ENCODE measurements at places on chromosomes 1 and 21.

DNA sequence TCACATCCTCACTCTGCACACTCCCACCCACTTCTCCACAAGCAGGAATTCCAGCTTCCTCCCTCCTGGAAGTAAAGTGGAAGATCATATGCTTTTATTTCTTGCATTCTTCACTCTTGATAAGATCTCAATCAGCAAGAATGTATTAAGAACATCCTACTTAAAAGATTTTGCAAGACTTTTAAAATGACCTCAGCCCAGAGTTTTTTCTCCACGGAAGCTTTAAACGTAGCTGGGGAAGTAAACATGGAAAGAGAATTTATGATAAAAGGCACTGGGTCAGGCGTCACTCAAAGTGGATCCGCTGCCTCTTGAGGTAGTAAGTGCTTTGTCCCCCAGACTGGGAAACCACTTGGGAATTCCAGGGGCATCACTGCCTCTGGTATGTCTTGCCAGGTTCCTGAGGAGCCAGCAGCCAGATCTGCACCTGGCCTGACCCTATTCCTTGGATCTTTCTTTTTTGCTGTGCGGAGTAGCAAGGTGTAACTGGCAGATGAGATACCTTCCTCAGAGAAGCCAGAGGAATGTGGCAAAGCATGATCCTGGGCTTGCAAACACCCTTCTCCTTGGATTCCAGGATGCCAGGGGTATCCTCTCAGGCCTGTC, 33.9 kb downstream of the CDK18 start:
- no peak for DNase-seq

DNA sequence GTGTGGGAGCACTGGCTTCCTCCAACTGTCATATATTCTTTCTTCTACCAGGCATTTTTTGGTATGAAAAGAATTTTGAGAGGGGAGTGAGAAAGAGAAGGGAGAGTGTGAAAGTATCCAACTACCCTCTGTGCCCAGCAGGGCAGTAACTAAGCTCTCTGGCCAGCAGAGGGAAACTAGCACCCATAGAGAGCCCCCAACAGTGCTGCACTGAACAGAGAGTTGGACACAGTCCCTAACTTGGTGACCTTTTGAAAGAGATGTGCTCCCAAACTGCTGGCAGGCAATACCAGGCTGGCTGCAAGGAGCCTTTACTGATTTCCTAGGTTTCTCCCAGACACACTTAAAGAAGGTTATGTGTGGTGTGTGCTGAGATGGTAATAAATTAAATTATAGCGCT, 118.8 kb upstream of the PBX1 start:
- no peak for DNase-seq

DNA sequence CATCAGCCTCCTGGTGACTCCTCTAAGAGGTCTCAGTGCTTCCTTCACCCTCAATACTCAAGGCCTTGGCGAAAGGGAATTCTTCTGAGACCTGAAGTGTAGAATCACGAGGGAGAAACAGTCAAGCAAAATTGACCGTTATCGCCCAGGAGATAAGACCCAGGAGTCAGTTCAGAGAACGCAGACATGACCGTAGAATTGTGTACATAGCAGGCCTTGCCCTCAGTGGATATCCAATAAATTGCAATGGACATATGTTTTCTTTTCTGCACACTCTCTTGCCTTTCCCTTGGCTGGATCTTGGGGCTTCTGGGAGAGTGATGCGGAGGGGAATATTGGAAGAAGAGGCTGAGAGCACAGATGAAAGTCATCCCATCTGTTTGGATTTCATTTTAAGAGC, 15.7 kb upstream of the ETS2 start:
- DNase-seq, result no peak

GRCh38 chr21:45365608-45366241, 39.2 kb upstream of the COL18A1 start:
- no peak for DNase-seq

DNA sequence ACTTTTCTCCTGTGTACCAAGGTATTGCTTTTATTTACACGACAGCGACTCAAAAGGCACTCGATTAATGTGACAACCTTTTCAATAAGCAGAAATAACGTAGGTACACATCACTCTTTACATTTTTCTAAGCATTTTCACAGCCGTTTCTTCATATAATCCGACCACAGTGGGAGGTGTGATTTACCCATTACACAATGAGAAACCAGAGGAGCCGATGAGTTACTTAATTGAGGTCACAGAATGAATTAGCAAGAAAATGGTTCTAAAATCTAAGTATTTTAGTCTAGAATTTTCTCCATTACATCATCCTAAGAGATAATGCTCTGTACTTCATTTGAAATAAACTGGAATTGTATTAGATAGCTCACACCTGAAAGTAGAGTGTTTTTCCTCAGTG, 71.5 kb downstream of the UMODL1 start:
- DNase-seq, result no peak

DNA sequence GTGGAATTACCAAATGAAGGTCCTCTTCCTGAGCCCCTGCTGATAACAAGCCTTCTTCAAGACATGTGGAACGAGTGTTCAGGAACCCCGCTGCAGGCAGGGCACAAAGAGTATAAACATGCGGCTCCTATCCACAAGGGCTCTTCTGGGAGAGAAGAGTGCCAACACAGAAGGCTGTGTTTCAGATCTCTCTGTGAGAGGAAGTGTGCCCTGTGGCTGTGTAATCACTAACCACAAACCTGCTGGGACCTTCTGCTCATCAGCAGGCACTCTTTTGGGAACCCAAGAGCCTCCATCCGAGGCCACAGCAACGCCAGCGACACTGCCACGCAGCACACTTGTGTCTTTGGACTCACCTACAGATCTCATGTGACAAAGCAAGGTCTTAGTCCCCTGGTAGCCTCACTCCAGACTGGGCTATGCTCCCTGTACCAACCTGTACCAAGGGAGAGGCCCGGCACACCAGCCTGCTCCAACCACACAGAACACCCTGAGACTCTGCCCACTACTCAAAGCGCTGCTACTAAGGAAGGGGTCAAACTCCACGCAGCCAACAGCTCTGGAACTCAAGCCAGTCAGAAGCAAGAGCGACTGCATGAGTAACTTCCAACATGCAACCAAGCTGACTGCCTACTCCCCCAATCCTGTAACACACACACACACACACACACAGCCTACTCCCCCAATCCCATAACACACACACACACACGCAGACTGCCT, 7.8 kb downstream of the PTTG1IP start:
- peak; percentile 39 for DNase-seq

DNA sequence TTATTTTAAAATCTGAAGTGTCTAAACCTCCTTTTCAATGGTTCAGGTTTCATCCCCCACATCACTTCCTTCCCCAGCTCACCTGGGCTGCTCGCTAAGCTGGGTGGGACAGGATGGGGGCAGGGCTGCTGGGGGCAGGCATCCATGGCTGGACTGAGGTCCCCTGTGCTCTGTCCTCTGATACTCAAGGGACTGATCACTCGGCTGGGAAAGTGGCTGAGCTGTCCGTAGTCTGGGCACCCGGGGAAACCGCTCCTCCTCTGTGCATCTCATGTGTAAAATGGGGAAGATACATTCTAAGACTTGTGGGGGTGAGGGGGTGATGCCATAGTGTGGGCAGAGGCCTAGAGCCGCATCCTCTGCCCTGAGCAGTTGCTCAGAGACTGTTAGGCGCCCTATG, 411.2 kb downstream of the MATN1 start:
- DNase-seq, result no peak

GRCh38 chr1:160681891-160682140, 29.8 kb downstream of the CD48 start:
- no peak for DNase-seq

DNA sequence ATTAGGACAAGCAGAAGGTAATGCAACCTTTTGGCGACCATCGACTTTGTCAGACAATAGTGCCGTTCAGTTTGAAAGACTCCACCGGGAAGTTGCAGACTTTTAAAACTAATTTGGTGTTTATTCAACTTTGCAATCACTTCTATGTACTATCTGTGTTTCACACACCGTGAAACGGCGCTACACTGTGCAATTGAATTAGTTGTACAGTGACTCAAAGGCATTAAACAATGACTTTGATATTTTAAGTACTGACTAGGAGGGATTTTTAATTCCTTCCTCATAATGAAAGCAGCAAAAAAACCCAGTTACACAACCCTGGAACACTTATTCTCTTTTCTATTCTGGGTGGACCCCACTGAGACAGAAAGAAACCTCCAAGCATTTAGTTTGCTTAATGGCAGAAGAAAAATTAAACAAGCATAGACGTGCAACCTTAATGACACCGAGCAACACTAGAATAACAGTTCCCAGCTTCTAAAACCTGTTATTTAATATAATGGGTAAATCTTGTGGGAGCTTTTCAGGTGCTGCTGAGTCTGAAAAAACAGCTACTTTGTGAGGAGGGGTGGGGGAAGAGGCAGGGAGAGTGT, 176.8 kb downstream of the LMO4 start:
- no peak for DNase-seq

GRCh38 chr1:67811781-67812180, 21.5 kb downstream of the GNG12 start:
- DNase-seq, result no peak

DNA sequence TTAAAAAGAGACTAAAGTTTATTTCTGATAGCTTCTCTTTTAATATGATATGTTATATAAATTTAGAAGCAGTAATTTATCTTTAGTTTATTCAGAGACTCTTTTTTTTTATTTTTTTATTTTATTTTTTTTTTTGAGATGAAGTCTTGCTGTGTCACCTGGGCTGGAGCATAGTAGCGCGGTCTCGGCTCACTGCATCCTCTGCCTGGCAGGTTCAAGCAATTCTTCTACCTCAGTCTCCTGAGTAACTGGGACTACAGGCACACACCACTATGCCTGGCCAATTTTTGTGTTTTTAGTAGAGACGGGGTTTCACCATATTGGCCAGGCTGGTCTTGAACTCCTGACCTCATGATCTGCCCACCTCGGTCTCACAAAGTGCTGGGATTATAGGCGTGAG, 89.6 kb downstream of the DISP1 start:
- no peak for DNase-seq

GRCh38 chr1:46516200-46516950, 26.7 kb downstream of the DMBX1 start:
- no peak for DNase-seq

- no peak for DNase-seq
These were observed 15.2 kb downstream of the HSF2BP start for GRCh38 chr21:43644071-43644470.

DNA sequence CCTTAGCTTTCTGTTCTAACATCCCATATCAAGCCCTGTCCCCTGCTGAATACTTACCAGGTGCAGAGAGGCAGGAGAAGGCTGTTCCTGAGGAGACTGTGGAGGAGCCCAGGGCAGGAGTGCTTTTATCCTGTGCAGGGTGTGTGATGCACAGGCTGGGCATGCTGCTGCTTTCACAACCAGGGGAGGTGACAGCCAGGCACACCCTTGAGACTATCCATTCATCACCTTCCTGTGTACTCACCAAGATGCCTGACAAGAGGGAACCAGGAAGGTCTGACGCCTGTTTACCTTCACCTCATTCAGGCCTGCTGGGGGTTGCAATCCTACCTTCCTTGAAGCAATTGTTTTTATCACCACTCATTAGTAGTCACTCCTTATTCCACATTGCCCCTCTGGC, at the start of gene LCE3E:
Gene LCE3E (minus strand): TSS at position 100 of the 400 bp plus-strand sequence. CDS start 572 bp downstream, outside the sequence.
- DNase-seq, result no peak

DNA sequence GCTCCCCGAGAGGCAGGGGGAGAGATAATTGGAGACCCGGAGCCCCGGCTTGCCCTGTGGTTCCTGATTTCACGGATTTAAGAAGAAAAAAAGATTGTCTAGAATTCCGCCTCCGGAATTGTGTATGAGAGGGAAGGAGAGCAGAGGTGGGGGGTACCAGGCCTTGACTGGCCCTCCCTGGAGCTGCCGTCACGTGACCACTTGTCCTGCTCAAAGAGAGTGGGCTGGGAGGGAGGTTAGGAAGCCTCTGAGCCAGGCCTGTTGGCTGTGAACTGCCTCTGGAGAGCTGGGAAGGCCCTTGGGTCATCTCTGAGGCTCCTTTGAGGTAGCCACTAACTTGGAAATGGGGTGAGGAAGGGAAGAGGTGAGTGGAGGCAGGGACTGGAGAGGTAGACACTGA, 106.5 kb downstream of the GRIK3 start:
- no peak for DNase-seq

GRCh38 chr1:11845641-11846335, 1.8 kb downstream of the NPPA start:
- no peak for DNase-seq

- DNase-seq, result no peak
These were observed 11.1 kb downstream of the FLG start for GRCh38 chr1:152313970-152314369.

DNA sequence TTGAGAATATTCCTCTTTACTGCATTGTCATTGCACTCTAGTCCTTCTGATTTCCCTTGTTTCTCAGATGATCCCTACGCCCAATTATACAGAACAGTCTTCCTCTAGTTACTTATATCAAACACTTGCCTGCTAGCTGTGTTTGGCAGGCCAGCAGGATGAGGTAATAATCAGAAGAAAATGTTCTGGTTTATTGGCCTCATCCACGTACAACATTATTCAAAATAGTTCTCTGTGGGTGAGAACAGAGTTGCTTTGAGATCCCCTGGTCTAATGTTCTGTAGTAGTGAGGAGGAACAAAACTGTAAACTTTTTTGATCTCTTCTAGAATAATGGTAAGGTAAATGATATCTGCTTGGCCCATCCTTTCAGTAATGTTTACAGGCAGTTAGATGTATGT, 22.3 kb upstream of the C1orf105 start:
- no peak for DNase-seq

- DNase-seq, result no peak
These were observed 26.0 kb upstream of the ZRANB2 start for GRCh38 chr1:71106658-71107322.

- DNase-seq, result no peak
These were observed 4.7 kb downstream of the SLC35F3 start for GRCh38 chr1:233909195-233909594.

DNA sequence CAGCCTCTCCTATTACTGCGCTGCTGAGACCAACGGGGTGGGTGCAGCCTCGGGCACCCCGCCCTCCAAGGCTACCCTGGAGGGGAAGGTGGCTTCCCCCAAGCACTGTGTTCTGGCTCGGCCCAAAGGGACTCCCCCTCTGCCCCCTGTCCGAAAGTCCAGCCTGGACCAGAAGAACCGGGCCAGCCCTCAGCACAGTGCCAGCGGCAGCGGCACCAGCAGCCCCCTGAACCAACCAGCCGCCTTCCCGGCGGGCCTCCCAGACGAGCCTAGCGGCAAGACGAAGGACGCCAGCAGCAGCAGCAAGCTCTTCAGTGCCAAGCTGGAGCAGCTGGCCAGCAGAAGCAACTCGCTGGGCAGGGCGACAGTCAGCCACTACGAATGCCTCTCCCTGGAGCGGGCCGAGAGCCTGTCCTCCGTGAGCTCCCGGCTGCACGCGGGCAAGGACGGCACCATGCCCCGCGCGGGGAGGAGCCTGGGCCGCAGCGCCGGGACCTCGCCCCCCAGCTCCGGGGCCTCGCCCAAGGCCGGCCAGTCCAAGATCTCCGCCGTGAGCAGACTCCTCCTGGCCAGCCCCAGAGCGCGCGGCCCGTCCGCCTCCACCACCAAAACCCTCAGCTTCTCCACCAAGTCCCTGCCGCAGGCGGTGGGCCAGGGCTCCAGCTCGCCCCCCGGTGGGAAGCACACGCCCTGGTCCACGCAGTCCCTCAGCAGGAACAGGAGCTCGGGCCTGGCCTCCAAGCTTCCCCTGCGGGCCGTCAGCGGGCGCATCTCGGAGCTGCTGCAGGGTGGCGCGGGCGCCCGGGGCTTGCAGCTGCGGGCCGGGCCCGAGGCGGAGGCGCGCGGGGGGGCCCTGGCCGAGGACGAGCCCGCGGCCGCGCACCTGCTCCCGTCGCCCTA, 533.1 kb downstream of the KIF26B start:
- no peak for DNase-seq

GRCh38 chr1:167412072-167412471, 106.3 kb downstream of the CD247 start:
- DNase-seq, result no peak

All from memory B cell (primary cell).